ENCODE measurements at places on chromosomes 3 and 15. TPM values are rescaled to one million over a fixed set of nuclear protein-coding genes. Genes with fewer than 3 reads are reported as not detected.

The CLRN1 gene
- total RNA-seq, result not detected

DNA sequence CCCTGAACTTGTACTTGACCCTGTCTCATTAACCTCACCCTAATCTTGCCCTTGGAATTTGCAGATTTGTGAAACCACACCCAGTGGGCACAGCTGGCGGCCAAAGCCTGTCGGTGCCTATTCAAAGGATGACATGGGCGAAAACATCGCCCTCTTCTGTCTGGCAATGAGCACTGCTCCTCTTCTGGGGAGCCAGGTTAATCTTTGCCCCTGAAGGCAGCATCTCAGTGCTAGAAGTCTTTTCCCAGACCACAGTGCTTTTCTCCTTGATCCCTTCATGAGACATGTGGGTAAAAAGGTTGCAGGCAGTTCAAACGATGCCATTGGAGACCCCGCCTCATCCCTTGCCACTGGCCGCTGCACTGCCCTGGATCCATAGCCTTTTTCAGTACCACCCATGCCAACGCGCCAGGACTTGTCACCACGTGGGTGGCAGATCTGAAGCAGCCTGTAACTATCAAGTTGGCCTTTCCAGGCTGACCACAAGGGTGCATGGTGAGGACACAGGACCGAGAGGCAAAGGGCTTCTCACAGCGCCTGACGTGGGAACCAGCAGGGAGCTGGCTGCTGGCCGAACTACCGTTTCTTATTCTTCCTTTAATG is 6.5 kb upstream of the DNASE1L3 start:
- DNase-seq, result peak; percentile 68
- no peaks in the 10 kb centered on the region for H3K36me3 ChIP-seq
- no peaks in the 10 kb centered on the region for H3K4me1 ChIP-seq
- no peak overlapping the region for H3K27ac ChIP-seq

GRCh38 chr3:70855149-70855548 is 542.7 kb upstream of the MDFIC2 start:
- H3K27ac ChIP-seq, result no peak overlapping the region
- no peaks in the 10 kb centered on the region for H3K27me3 ChIP-seq
- H3K36me3 ChIP-seq, result no peaks in the 10 kb centered on the region
- DNase-seq, result no peak
- no peak overlapping the region for H3K4me3 ChIP-seq
- no peaks in the 10 kb centered on the region for H3K4me1 ChIP-seq

GRCh38 chr15:55230953-55231352 is 34.2 kb upstream of the RSL24D1 start:
- peaks cover 5% of the 10 kb centered on the region for H3K36me3 ChIP-seq
- H3K27me3 ChIP-seq, result no peaks in the 10 kb centered on the region
- no peak for DNase-seq
- H3K4me3 ChIP-seq, result no peak overlapping the region
- no peaks in the 10 kb centered on the region for H3K4me1 ChIP-seq

DNA sequence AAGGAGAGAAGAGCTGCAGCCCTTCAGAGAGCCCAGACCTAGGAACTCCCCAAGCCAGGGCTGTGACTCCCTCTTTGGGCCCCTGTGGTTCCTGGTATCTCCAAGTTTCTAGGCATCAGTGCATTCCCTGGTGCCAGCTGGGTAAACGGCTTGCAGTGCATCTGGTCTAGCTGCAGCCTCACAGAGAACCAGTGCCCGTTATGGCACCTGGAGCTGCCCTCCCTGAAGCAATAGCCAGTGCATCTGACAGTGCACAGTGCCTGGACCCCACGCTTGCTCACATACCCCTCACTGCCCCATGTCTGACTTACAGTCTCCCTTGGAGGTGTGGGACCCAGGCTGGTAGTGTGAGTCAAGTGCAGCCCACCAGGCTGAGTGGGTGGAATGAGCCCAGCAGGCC is 52.1 kb downstream of the LSAMP start:
- no peak for DNase-seq
- H3K27me3 ChIP-seq, result no peaks in the 10 kb centered on the region
- no peaks in the 10 kb centered on the region for H3K36me3 ChIP-seq
- H3K4me1 ChIP-seq, result no peaks in the 10 kb centered on the region

- H3K27me3 ChIP-seq, result no peaks in the 10 kb centered on the region
- no peak overlapping the region for H3K4me3 ChIP-seq
- DNase-seq, result no peak
- H3K27ac ChIP-seq, result peak overlapping the region; percentile 59
These were observed 63.6 kb upstream of the MBNL1 start for GRCh38 chr3:152205097-152205593.

DNA sequence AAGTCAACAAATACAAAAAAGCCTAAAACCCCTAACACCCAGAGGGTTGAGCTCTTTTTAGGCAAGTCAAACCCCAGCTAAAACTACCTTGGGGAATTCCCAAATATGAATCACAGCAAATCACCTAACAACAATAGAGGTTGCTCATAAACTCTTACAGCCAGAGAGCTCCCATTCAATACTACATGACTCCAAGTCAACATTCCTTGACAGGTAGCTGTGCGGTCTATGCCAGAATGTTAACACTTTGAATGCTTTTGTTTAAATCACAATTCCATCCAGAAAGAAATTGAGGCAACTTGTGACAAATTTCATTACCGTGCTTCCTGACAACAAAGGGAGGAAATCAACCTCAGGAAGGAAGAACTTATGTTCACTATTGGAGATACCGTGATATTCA is 7.5 kb upstream of the UACA start:
- DNase-seq, result no peak
- H3K4me3 ChIP-seq, result no peak overlapping the region
- H3K27me3 ChIP-seq, result no peaks in the 10 kb centered on the region
- H3K36me3 ChIP-seq, result no peaks in the 10 kb centered on the region
- H3K27ac ChIP-seq, result no peak overlapping the region
- peaks cover 3% of the 10 kb centered on the region for H3K4me1 ChIP-seq

DNA sequence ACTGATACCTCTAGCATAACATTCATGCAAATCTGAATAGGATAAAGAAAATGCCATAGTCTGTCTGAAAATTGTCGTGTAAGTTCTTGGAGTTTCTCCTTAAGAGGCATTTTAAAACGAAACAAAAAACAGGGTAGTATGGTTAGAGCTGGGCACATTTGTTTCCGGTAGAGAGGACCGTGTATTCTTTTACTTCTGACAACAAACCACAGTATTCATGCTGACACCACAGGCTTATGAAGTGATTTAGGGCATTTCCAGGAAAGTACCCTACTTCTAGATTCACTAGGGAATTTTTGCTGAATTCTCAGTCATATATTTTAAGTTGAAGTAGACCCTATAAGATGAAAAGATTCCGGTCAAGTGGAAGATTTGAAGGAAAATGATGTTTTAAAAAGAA is 541.3 kb downstream of the UNC13C start:
- DNase-seq, result no peak
- no peak overlapping the region for H3K27ac ChIP-seq
- H3K4me3 ChIP-seq, result no peak overlapping the region
- H3K36me3 ChIP-seq, result no peaks in the 10 kb centered on the region
- H3K4me1 ChIP-seq, result no peaks in the 10 kb centered on the region
- no peaks in the 10 kb centered on the region for H3K27me3 ChIP-seq

DNA sequence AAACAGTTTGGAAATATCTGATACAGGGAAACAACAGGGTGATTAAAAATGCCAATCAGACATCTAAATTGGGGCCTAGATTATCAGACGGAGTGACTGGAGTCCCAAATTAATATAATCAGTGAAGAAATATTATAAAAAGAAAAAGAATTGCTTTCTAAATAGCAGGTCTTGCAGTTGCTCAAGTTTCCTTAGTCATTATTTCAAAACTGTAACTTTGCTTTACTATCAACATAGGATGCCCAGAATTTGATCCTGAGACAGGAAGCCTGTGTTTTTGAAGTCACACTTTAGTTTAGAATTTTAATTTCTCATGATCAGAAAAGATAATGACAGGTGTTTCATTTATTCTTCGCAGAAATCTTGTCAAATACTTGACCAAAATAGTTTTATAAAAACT is 105.9 kb downstream of the IL1RAP start:
- no peaks in the 10 kb centered on the region for H3K36me3 ChIP-seq
- H3K4me3 ChIP-seq, result no peak overlapping the region
- no peaks in the 10 kb centered on the region for H3K4me1 ChIP-seq
- H3K27ac ChIP-seq, result no peak overlapping the region

DNA sequence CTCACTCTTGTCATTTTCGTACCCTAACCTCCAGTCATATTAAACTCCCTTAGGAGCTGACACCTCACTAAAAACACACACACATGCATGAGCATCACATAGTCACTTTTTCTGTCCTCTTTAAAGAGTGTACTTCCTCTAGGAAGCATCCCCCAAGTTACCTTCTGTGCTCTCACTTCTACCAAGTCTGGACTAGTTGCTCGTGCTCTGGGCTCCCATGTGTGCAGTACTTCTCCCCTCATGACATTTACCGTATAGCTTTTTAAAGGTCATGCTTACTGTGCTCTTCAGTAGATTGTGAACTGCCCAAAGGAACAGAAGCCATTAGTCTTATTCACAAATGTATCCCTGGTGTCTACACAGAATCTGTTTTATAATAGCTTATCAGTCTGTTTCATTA is 42.0 kb downstream of the CRYBG3 start:
- no peaks in the 10 kb centered on the region for H3K4me1 ChIP-seq
- H3K4me3 ChIP-seq, result no peak overlapping the region
- no peaks in the 10 kb centered on the region for H3K27me3 ChIP-seq

The SH3GL3 gene
- total RNA-seq, result not detected

The SLC9C1 gene
- total RNA-seq, result 0.13 TPM

The PLA2G4F gene
- total RNA-seq, result 30.2 TPM

The GTF2E1 gene
- 15.2 TPM for total RNA-seq

The SAMMSON gene
- total RNA-seq, result not detected
